ENCODE measurements at places on chromosomes 4 and X.

DNA sequence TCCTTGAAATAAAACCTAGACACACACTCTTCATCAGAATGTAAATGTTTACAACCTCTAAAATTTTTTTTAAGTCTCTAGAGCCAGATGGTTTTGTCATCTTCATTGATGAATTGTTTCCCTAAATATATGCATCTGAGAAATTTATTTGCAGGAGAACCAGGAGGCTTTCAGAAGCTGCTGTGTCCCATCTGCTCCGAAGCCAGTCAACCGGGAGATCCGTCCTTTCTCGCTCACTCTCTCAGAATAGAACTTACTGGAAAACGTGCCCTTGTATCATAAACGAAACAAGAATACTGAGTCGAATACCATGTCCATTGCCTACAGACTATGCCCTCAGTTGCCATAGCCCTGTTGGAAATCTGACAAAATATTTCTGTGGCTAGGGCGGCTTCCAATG is 103.5 kb downstream of the SLC34A2 start:
- no peak for DNase-seq
- H3K27ac ChIP-seq = no peak overlapping the region
- H3K27me3 ChIP-seq = no peaks in the 10 kb centered on the region

- no peak overlapping the region for H3K27ac ChIP-seq
- no peaks in the 10 kb centered on the region for H3K27me3 ChIP-seq
- DNase-seq = no peak
- no peak overlapping the region for H3K4me3 ChIP-seq
- no peaks in the 10 kb centered on the region for H3K36me3 ChIP-seq
Observed at GRCh38 chr4:61740886-61741285, 540.8 kb downstream of the ADGRL3 start.

- H3K4me1 ChIP-seq = no peaks in the 10 kb centered on the region
- H3K4me3 ChIP-seq = no peak overlapping the region
- H3K27ac ChIP-seq = no peak overlapping the region
- DNase-seq = no peak
Observed at GRCh38 chr4:172983631-172984030, 185.0 kb upstream of the GALNT7 start.

- H3K27me3 ChIP-seq = no peaks in the 10 kb centered on the region
- no peak overlapping the region for H3K27ac ChIP-seq
- no peak for DNase-seq
- no peaks in the 10 kb centered on the region for H3K4me1 ChIP-seq
- no peaks in the 10 kb centered on the region for H3K36me3 ChIP-seq
- H3K4me3 ChIP-seq = no peak overlapping the region
Observed at GRCh38 chrX:116204932-116205331, 34.4 kb downstream of the AGTR2 start.

DNA sequence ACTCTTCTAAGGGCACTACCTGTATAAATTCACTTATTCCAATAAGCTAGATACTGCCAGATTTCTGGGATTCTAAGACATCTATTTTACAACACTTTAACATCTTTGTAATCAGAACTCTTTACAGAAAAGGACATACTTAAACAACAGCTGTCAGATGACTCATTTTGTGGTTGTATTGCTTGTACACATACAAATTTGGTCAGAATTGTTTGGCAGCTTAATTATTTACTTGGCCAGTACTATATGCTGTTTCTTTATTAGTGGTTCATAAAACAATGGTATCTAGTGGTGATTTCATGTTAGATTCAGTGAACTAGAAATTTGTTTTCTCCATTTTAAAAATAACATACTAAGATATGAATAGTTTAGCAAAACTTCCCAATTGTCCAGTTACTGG is 27.2 kb downstream of the PALLD start:
- no peaks in the 10 kb centered on the region for H3K36me3 ChIP-seq
- no peak overlapping the region for H3K27ac ChIP-seq
- H3K27me3 ChIP-seq = no peaks in the 10 kb centered on the region
- no peak overlapping the region for H3K4me3 ChIP-seq
- no peaks in the 10 kb centered on the region for H3K4me1 ChIP-seq

Data from T-cell (primary cell).